ENCODE measurements at places on chromosomes 4 and X.

DNA sequence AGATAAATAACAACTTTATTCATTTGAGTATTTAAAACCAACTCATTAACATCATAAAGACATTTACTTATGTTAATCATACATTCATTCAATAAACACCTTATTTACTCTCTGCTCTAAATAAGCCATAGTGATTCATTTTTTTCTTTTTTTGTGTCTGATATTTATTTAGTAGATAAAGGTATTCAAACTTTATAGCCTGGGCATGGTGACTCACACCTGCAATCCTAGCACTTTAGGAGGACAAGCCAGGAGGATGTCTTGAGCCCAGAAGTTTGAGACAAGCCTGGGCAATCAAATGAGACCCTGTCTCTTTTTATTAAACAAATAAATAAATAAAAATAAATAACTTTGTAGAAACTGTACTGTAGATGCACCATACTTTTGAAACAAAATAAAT is 771.3 kb upstream of the PCDH7 start:
- DNase-seq: no peak

DNA sequence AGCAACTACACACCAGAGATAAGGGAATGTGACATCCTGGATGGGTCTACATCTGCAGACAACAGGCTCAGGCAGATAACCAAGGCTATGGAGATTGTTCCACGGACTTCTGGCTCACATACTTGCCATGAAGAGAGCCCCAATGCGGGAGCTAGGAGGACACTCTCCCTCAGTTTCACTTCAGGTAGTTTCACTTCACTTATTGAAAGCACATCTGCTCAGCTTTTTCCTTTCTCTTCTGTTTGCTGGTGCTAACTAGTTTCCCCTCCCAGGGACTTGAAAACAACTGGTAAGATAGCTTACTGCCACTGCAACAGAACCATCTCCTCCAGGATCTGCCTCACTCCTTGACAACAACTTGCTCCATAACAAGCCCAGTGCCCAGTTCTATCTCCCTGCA is 1.4 kb upstream of the CT47C1 start:
- no peak for DNase-seq

- peak; percentile 37 for DNase-seq
Measured at GRCh38 chrX:24760363-24761000, 66.8 kb downstream of the POLA1 start.

GRCh38 chr4:8315435-8316250 is 46.1 kb downstream of the HTRA3 start:
- peak; percentile 75 for DNase-seq

DNA sequence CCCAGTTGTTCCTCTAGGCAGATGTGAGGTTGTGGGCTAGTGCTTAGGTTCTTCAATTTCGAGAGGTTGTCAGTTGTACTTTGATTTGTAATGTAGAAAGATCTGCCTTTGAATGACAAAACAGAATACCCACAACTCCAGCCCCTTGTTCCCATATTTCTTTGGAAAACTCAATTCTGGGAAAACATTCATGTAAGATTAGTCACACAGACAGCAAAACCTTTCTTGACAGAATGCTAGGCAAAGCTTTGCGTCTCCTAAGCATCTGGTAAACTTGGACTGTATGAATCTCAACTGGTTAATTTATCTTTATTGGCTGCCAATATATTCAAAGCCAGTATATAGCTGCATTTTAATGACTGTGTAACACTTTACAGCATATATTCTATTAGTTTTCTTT is 34.9 kb downstream of the NOCT start:
- peak; percentile 56 for DNase-seq

GRCh38 chrX:96446524-96446923 is 238.1 kb upstream of the DIAPH2 start:
- no peak for DNase-seq

- DNase-seq: peak; percentile 67
Measured at GRCh38 chrX:150841456-150842197, 56.8 kb downstream of the CD99L2 start.

- DNase-seq: no peak
Measured at GRCh38 chr4:151322570-151322969, 2.8 kb downstream of the SH3D19 start.

GRCh38 chrX:56499372-56499771 is 64.1 kb upstream of the UBQLN2 start:
- no peak for DNase-seq

DNA sequence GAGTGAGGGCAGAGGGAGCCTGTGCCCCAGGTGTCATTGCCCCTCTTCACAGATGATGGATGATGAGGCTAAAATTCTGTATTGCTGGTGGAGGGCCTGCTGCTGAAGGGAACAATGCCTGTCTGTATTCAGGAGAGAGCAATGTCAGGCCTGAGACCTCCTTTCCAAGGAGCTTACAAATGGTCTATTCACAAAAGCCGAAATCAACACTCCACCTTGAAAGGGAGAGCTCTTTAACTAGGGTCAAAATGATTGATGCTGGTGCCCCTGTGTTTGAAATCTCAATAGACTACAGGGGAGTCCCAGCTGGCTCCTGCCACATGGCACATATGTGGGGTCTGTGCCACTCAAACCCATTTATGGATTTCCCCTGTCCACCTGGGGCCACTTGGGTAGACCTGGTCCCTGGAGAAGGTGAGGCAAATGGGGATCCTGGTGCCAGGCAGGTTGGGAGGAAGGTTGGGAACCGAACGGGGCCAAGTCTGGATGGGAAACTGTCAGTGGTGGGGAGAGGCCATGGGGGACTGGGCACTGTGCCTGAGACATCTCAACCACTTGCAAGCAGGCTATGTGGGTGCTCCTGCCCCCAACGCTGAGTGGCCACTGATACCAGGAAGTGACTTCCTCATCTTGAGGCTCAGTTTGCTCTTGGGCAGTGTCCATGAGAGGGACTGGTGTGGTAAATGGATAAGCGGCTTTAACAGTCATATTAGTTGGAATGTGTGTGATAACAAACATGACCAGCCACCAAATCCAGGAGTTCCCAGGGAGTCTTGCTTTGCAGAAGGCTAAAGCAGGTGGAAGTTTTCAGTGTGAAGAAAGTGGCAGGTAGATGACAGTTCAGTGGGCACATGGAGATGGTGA is 223.8 kb upstream of the PSAPL1 start:
- no peak for DNase-seq

- DNase-seq: no peak
Measured at GRCh38 chr4:146835096-146835495, 110.6 kb downstream of the TTC29 start.

GRCh38 chr4:73945674-73946449 is 36.0 kb downstream of the PF4 start:
- no peak for DNase-seq

- DNase-seq: peak; percentile 24
Measured at GRCh38 chr4:90328558-90328957, 201.4 kb downstream of the CCSER1 start.

DNA sequence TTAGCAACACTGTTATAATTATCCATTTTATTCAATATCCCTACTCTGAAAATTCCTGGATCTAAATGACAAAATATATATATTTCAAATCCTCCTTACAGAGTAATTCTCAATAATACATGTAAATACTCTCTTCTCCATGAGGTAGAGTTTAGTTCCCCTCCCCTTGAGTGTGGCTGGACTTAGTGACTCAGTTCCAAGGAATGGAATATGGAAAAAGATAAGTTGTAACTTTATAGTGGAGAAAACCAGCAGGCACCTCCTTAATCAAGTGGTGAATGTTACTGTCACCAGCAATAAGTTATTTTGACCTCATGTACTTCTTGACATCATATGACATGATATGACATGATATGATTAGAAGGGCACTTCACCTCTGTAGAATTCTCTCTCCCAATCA is 302.0 kb downstream of the RAB28 start:
- no peak for DNase-seq

GRCh38 chrX:63503541-63503940 is 152.4 kb upstream of the SPIN4 start:
- peak; percentile 20 for DNase-seq

GRCh38 chr4:38728631-38729141 is 54.1 kb downstream of the TLR10 start:
- no peak for DNase-seq

GRCh38 chr4:93730251-93730650 is 98.3 kb upstream of the ATOH1 start:
- DNase-seq: no peak

DNA sequence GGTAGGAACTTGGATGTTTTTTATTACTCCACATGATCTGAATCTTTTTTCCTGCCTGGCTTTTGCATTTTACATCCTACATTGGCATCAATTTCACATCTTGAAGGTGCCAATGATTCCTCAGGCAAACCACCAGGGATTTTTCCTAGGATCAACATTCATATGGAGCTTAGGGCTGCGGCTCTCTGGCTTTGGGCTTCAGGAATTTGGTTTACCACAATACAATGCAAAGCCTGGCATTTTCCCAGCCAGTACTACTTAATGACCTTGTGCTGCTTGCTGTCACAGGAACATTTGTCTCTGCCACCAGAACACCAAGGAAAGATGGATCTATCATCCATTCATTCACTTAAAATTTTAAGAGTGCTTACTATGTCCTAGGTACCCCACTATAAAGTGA is 180.7 kb downstream of the PDGFC start:
- DNase-seq: peak; percentile 78

- peak; percentile 65 for DNase-seq
Measured at GRCh38 chrX:24619647-24620046, 27.5 kb downstream of the PCYT1B start.

- DNase-seq: no peak
Measured at GRCh38 chr4:140061659-140062289, 92.2 kb downstream of the MAML3 start.

DNA sequence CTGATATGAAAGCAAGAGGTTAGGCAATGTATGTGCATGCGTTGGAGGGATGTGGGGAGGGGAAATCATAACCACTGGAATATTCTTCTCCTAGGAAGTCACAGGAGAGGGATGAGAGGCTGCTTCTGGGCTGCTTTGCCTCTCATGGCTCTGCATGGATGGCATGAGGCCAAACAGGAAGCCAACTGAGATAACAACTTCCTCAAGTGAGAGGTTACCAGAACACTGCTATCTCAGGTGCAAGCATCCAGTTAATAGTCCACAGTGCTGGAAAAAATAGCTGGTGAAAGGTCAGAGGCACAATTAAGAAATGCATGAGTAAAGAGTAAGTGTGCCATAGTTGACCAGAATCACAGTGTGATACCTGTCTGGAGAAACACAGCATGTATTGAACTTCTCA is 113.3 kb downstream of the ELOVL6 start:
- no peak for DNase-seq

GRCh38 chr4:27366104-27366823 is 505.6 kb downstream of the STIM2 start:
- peak; percentile 87 for DNase-seq

- no peak for DNase-seq
Measured at GRCh38 chr4:62619971-62620370, 1419.8 kb downstream of the ADGRL3 start.

GRCh38 chr4:6991771-6992557 is 51.2 kb upstream of the TADA2B start:
- DNase-seq: peak; percentile 94

GRCh38 chr4:25727711-25728493 is 72.3 kb downstream of the SLC34A2 start:
- DNase-seq: no peak

GRCh38 chr4:1296324-1297022 is 6.8 kb downstream of the MAEA start:
- DNase-seq: no peak

DNA sequence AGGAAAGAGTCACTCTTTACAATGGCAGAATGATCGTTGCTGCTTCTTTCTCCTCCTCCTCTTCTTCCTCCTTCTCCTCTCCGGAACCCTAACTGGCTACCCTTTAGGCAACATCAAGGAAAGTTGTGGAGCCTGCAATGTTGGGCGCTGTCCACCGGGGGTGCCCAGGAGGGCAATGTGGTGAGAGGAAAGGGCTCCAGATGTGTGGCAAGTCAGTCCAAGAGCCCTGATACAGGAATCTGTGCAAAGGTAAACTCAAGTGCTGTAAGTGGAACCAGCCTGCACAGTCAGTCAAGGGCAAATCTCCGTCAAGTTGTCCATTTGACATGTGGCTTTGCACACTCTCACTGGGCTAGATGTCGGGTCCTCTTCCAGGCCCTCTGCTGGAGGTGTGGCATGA is 2.8 kb downstream of the RTL5 start:
- peak; percentile 18 for DNase-seq

- peak; percentile 90 for DNase-seq
Measured at GRCh38 chr4:114180481-114180880, 201.0 kb upstream of the ARSJ start.

DNA sequence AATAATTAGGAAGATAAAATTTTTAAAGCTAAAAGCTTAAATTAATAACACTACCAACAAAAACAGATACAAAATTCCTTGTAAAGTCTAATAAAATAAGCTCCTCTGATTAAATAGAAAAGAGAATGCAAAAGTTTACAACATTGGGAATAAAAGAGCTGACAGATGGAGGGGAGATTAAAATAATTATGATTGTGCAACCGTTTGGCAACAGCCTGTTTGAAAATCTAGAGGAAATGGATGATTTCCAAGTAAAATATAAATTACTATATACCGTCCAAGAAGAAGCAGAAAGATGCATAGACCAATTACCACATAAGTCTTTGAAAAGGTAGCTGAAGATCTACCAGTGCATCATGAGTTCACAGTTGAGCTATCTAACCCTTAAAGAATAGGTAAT is 46.4 kb upstream of the VBP1 start:
- no peak for DNase-seq

DNA sequence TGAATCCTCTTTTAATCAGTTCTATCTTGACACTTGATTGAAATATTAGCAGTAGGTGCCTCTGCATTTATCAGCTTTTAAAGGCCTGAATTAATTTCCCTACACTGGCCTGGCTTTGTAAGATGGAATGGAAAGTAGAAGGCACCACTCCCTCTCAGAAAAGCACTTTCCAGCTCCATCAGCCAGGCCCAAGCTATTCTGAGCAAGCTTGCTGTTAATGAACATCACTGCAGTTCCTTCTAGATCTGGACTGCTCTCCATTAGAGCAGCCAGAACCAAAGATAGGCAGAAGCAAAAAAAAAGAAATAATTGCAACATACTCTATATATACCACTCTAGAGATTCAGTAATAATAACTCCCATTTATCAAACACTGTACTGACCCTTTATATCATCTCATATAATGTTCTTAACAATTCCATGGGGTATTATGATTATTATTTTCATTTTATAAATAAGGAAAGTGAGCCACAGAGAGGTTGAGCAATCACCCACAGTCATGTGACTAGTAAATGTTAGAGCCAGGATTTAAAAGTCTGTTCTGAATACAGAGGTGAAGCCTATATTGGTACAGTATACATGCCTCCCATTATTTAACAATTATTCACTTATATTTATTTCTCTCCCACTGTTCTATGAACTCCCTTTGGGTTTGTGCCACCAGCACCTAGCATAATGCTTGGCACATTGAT is 39.4 kb upstream of the GPC3 start:
- no peak for DNase-seq

DNA sequence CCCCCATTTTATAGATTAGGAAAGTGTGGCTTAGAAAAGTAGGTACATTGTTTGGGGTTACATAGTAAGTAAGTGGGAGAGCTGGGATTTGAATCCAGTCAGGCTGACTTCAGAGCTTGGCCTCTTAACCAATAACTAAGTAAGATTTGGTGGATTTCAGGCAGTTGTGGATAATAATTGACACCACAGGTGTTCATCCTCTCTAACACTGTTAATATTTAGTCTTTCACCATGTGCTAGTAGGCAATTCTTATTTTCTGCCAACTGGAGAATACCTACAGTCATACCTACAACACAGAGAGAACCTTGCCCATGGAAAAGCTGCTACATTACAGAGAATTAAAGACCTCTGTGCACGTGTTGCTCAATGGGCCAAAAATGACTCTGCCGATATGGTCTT is 89.5 kb downstream of the DIAPH2 start:
- no peak for DNase-seq
